ENCODE measurements at places on chromosomes 12 and 14.

DNA sequence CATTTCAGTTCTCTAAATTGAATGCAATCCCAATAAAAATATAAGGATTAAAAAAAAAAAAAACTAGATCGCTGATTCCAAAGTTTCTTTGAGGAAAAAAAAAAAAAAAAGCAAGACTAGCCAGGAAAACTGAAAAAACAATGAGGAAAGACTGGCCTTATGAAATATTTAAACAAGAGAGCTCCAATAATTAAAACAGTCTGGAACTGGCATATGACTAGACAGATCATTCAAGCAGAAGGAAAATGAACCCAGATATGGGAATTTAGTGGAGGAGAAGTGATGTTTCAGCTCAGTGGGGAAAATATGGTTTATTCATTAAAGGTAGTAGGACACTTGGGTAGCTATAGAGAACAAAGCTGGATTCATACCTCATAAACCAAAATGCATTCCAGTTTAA is 42.0 kb upstream of the TBC1D15 start:
- no peak for DNase-seq

DNA sequence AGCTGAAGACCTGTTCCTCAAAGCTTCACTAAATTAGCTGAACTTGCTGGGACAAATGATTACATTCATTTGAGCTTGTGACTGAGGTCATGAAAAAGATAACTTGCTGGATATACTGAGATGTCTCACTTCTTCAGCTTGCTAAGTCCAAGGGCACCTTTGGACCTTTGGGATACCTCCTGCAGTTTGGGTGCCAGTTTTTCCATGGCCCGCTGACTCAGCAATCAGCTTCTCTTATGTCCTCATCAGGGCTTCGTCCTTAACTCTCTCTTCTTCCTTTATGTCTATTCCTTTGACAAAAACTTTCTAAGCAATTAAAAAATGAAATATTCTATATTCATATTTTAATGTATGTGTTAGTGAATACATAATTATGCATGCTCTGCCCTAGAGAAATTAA is 45.6 kb downstream of the OVCH1 start:
- DNase-seq, result no peak

DNA sequence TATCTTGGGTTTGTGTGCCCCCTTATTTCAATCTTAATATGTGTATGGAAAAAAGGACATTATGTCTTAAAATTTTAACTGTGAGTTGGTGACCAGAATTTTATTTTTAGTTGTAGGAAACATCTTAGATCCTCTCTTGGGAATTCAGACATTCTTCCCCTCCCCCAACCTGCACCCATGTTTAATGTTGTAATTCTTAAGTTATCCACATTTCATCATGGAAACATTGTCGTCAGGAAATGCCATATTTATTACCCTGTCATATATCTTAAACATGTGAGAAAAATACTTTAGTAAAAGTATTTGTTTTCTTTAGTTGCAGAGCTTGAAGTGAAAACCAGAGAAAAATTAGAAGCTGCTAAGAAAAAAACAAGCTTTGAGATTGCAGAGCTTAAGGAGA is 30.3 kb downstream of the YEATS4 start:
- no peak for DNase-seq

DNA sequence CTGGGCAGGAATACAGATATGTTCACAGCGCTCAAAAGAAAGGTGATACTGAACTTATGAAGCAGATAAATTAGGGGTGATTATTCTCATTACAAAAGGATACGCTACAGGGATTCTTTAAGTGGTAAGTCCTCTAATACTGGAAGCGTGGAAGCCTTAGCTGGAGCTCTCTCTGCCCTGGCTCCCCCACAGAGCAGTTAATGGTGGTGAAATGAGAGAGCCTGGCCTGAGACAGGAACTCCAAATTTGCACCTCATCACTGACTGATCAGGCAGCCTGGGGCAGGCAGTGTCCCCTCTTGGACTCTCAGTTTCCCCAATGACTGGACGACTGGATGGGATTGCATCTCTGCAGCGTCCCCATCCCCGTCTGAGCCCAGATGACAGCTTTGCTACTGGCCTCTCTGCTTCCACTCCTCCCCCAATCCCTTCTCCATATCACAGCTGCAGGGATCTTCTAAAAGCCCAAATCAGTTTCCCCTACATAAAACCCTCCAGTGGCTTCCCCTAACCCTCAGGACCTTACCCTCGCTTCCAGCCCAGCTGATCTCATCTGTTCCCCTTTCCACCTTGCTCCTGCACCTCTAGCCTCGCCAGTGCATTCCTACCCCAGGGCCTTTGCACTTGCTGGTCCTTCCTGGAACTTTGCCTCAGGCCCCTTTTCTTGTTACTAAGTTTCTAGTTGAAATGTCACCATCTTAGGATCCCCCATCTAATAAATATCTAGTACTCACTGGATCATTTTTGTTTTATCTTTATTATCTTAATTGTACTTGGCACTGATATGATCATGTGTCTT is 171.7 kb upstream of the LHX5 start:
- DNase-seq, result no peak

DNA sequence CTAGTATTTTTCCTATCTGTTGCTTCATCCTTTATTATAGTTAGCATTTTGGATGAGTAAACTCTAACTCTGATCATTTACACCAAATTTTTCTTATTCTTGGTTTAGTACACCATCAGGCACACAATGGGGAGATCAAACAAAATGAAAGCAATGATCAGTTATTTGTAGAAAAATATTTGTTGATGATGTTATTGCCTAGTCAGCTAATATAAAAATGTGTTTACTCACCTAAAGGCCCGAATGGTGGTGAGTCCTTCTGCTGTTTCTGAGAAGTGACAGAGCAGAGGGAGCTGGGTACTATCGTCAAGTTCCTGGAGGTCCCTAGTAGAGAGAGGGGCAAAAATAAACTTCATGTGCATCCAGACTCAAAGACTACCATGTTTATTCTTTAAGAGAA is 63.3 kb upstream of the KCNJ8 start:
- no peak for DNase-seq

DNA sequence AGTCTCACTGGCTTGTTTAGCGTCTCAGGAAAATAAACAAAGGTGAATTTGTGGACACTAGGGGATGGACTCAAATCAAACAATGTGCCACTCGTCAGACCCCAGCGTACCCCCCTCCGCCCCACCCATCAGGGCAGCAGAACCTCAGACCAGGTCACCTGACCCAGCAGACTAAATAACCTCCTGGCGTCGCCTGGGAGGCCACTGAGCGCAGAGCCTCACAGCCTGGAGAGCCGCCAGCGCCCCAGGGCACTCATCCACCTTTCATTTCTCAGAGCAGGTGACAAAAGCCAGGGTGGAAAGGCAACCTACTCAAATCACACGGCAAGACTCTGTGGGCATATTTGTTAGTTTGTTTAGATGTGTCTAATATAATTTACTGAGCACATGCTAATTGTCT is 100.9 kb downstream of the DICER1 start:
- DNase-seq, result no peak

DNA sequence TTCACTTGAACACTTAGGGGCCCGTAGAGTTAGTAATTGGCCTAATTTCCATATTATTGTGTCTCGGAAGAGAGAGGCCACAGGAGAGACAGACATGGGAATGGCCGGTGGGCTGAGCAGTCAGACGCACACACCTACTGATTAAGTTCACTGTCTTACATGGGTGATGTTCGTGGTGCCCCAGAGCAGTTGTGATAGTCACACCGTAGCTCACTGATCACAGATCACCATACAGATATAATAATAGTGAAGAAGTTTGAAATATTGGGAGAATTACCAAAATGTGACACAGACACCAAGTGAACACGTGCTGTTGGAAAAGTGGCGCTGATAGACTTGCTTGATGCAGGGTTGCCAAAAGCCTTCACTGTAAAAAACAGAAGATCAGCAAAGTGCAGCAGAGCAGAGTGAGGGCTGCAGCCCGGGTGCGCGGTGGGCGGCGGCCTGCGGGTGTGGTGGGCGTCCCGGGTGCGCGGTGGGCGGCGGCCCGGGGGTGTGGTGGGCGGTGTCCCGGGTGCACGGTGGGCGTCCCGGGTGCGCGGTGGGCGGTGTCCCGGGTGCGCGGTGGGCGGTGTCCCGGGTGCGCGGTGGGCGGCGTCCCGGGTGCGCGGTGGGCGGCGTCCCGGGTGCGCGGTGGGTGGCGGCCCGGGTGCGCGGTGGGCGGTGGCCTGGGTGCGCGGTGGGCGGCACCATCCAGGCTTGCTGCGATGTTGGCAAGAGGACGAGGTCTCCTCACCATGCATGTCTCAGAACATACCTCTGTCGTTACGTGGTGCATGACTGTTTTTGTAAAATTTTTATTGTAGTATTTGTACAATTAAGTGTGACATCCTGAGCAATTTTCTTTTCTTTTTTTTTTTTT is 34.3 kb upstream of the TEX22 start:
- DNase-seq, result no peak

GRCh38 chr12:123571343-123571813 is 13.0 kb upstream of the TMED2 start:
- DNase-seq, result no peak

- no peak for DNase-seq
Observed at GRCh38 chr12:41552588-41552987, 364.5 kb downstream of the PDZRN4 start.

GRCh38 chr12:96431067-96431466 is 30.8 kb upstream of the CDK17 start:
- no peak for DNase-seq

DNA sequence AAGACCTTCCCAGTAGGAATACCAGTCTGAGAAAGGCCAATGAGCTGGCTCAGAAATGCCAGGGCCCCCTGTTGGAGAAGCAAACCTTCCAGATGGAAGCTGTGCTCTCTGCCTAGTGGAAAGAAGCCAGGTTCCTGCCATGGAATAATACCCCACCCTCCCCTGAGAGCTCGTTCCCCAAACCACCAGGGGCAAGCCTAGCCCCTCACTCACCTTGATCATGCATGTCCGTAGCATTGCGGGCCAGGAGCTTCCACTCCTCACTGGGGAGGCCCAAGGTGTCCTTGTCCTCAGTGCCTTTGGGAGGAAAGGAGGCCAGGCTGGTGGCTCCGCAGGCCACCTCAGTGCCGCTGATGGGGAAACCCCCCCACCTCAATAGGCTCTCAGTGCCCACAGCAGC is 20.1 kb downstream of the AHSA1 start:
- DNase-seq, result no peak

DNA sequence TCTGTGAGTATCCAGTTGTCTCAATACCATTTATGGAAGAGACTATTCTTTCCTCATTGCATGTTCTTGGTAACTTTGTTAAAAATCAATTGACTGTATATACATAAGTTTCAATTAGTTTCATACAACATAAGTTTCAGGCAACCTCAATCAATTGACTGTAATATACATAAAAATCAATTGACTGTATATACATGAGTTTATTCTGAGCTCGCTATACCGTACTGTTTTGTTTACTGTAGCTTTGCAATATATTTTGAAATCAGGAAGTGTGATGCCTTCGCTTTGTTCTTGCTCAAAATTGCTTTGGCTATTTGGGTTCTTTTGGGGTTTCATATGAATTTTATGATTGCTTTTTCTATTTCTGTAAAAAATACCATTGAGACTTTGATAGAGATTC is 392.0 kb downstream of the BTG1 start:
- DNase-seq, result no peak

DNA sequence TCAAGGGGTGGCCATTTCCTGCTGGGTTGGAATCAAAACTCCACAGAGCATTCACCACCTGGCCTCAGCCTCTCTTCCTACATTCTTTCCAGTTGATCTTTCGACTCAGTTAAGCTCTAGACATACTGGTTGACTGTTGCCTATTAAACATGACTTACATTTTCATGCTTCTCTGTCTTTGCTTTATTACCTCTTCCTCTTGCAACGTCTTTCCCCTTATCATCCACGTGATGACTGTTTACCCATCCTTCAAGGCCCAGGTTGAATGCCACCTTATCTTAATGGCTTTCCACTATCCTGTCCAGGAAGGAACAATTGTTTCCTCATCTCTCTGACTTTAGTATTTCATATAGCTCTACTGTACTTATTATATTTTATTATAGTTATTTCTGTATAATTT is 24.4 kb upstream of the CCDC175 start:
- DNase-seq, result no peak

DNA sequence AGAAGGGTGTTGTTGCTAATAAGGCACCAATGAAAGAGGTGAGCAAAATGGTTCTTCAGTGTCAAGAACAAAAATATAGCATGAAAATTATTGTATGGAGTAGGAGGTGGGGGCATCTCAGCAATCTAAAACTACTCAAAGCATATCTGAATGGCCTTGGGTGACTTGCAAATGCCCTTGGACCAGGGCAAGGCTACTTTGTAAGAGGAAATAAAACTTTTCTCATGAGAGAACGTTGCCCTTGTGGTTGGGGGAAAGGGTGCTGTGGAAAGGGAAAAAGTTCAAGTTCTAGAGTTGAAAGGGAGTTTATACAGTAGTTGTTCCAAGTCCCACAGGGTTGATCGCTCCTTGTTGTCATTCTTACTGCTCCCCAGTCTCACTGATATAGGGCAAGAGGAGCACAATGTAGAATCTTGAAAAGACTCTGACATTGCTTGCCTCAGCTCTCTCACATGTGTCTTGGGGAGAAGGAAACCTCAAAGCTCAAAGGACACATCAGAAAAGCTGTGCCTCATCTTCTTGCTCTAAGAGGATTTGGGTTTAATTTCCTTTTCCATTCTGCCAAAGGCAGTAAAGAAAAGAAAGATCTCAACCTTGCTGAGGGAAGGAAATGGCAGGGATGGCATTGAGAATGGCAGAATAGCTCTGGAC is 270.5 kb downstream of the DUSP6 start:
- no peak for DNase-seq

DNA sequence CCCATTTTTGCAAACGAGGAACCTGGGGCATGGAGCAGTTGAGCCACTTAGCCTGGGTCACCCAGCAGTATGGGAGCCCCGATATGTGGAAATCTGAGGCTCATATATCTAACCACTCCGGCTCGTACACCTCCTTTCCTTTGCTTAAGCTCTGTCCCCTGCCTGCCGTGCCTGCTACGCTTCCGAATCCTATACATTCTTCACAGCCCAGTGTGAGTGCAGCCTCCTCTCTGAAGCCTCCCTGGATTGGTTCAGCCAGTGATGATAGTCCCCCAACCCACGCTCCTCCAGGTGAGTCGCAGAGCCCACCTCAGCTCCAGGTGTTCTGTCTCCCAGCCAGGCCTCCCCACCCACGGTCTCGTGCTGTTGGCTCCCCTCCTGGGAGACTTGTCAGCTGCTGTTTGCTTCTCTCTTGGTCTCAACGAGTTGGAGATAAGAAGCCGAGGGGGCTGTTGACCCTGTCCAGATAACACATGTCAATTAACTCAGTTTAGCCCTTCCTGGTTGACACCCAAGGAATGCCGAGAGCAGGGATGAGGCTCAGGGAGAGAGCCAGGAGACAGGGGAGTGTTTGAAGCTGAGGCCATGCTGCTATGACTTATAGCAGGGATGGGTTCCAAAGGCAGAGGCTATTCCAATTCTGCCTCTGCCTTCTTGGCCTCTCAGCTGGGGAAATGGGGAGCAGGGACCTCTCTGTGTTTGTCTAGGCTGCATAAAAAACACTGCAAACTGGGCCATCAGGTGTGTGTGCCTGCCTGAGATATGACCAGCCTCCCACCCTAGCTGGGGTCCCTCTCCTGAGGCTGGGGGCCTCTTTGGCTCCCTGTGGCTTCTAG is 19.0 kb downstream of the SDSL start:
- no peak for DNase-seq
